Large intestine (tissue), 12 donors: ENCODE measurements at places on chromosomes 2 and 18.
A peak's percentile ranks its signal among the peaks of the same experiment; 100 is the strongest.

DNA sequence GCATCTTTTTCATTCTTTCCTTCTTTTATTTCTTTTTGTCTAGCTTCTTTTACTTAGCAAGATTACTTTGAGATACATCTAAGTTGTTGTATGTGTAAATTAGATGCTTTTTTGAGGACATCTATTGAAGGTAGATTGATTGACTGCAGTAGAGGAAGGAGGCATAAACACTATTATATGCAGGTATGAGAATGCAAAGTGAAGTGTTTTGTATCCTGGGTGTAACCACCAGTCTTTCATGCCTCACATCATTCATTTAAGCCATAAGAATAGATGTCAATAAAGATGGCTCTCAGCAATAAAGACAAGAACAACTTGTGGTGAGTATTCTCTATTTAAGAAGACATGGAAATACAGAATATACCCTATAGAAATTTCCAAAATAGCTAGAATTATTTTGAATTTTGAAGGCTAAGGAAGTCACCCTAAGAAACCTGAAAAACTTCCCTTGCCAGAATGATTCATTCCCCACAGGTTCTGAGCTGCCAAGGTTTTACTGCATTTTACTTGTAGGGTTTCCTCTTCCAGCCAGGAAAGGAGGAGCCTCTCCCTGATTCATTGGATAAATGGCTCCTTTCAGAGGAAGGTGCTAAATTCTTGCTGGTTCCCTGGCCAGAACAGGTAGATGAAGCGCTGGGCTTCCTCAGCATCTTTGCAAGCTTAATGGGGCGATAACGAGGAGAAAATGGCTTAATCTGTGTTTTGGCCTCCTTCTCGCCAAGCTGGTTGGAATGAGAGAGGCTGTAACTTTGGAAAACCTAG is 279.8 kb upstream of the SLC14A2 start:
- no peak for DNase-seq

GRCh38 chr2:151192681-151193080 is 69.0 kb downstream of the RBM43 start:
- DNase-seq = no peak

DNA sequence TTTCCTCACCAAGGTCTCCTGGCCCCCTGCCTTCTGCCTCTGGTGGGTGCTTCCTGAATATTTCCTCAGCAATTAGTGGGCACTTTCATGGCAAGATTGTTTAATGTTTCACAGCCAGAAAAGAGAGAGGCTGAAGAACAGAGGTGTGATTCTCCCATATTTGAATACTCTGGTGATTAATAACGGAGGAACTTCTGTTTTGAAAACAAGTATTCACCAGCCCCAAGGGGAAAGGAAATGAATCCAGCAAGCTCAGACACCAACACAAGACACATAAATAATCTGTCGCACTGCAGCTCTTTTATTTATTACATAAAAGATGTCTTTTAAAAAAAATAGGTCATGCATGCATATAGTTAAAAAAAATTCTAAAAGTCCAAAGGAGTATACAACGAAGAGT is 57.7 kb downstream of the MRPL35 start:
- DNase-seq = no peak

DNA sequence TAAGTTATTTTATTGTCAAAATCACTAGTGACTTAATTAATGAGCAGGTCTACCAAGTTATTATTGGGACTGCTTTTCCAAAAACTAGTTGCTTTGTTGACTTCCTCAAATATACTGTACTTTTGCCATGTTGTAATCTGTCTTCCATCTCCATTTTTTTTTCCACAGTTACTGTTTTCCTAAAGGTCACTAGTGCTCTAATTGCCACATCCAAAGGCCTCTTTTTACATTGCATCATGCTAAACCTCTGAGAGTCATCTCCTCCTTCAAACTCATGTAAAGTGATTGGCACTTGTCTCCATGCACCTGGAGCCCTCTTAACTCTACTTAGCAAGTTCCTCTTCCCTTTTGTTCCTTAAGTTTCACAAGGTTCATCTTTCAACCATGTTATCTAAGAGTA is 11.8 kb downstream of the PMAIP1 start:
- no peak for DNase-seq

DNA sequence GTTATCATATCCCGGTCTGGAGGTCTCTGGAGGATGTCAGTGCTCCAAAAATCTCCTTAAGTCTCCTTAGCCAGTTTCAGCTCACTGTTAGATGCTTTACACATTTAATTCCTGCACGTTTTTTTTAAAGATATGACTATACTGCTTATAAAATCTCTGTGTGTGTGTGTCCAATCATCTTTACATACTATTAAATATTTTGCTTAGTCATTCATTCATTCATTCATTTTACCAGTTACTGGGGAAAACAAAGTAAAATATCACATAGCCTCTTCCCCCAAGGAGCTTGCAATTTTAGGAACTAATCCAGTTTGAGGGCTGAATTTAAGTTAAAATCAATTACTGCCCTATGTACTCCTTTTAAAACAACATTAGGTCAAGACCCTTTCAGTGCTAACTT is 293.2 kb upstream of the LYPD1 start:
- no peak for DNase-seq

DNA sequence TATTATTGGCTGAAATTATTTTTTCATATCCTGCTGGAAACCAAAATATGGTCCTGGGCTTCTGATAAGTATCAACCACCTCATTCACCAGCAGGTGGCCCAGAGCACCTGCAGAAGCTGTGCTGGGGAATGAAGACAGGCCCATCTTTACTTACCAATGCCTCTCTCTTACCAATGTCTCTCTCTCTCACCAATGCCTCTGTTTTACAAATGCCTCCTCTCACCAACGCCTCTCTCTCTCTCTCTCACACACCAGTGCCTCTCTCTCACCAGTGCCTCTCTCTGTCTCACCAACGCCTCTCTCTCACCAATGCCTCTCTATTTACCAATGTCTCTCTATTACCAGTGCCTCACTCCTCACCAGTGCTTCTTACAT is 2.3 kb upstream of the MAL start:
- no peak for DNase-seq

GRCh38 chr2:58369594-58369993 is 128.5 kb upstream of the FANCL start:
- DNase-seq = no peak

- DNase-seq = no peak
Measured at GRCh38 chr18:13380691-13381070, 162.1 kb downstream of the LDLRAD4 start.

- no peak for DNase-seq
Measured at GRCh38 chr2:77954931-77955330, 432.8 kb upstream of the LRRTM4 start.

DNA sequence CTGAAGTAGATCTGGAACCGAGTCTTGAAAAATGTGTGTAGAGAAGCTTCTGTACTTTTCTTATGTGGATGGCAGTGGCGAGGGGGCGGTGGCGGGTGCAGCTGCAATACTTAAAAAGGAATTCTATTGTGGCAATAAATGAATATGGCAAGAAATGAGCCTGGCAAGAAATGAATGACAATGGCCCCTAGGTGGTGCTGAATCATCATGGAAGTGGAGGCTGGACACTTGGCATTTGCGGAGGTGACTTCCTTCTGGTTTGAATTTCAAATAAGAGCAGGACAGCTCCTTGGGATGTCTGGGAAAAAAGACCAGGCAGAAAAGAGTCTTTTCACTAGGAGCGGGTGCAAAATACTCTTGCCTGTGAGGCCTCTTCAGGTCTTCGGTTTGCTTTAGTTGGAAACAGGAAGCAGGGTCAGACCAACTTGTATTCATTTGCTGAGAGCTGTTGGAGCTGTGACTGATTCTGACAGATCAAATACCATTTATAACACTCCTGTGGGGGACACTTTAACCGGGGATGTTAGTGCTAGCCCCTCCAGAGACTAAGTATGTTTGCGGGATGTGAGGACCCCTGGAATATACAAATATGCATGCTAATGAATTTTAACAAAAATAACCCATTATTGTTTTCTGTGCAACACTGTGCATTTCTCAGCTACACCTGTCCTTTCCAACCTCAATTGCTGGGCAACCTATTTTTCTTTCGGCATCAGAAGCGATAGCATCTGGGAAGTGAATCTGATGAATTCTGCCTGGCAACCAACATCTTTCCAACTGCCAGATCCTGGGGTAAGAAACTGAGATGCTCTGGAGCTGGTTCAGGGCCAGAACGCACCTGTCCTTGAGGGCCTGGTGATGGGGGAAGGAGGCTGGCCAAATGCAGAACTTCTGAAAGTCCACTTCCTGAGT is 35.4 kb downstream of the FASTKD2 start:
- DNase-seq = peak; percentile 63

DNA sequence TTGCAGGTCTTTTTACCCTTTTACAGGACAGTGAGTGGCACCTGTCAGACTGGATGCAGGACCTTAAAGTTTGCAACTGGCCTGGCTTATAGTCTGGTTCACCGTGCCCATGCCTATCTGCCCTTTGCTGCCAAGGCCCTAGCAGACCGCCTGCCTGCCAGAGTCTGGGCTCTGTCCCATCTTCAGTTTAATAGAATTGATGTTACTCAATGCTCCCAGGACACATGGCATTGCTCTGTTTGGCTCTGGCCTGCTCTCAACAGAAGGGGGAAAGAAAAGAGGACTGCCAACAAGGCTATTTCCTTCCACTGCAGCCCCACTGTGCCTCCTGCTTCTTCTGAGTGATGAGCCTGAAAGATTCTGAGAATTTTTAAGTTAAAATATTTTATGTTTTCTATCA is 25.6 kb upstream of the TMEM178A start:
- no peak for DNase-seq

DNA sequence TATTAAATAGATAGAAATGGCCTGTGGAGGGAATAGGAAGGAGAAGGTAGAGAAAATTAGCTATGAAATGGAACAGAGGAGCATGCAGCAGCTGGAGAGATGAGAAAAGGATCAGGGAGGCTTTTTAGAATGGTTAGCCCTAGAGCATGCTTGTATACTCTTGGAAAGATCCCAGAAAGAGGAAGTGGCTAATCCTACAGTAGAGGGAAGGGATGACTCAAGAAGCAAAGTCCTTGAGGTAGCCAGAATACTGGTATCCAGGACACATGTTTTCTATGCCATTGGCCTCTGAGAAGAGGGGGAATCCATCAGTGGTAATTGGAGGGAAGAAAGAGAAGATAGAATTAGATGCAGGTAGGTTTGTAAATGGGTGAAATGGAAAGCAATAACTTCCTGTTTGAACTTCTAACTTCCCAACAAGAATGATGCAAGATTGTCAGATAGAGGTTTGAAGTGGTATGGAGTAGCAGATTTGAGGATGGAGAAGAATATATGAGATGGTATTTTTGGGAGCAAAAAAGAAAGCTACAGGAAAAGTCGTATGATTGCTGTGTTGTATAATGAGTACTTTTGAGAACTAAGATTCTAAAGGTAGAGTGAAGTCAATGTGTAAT is 17.1 kb upstream of the OSBPL6 start:
- DNase-seq = no peak

DNA sequence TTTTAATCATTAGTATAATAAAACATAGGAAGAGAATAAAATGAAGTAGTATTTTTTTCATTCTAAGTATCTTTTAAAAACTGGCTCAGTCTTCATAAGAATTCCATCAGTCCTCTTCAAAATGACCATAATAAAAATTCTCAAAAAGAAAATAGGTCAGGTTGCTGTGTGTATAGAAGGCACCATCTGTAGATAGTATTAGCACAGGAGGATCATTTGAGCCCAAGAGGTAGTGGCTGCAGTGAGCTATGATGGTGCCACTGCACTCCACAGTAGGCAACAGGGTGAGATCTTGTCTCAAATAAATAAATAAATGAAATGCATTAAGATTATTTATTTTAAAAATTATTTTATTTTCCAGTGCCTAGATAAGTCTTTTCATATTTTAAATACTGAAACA is 475.8 kb downstream of the ZNF804A start:
- no peak for DNase-seq

- DNase-seq = no peak
Measured at GRCh38 chr2:134247679-134248078, 6.2 kb upstream of the MGAT5 start.
